Caki2 (cell line): ENCODE measurements at places on chromosomes 7 and 10.

- DNase-seq = no peak
These were observed 157.4 kb upstream of the TCF7L2 start for GRCh38 chr10:112792487-112793201.

DNA sequence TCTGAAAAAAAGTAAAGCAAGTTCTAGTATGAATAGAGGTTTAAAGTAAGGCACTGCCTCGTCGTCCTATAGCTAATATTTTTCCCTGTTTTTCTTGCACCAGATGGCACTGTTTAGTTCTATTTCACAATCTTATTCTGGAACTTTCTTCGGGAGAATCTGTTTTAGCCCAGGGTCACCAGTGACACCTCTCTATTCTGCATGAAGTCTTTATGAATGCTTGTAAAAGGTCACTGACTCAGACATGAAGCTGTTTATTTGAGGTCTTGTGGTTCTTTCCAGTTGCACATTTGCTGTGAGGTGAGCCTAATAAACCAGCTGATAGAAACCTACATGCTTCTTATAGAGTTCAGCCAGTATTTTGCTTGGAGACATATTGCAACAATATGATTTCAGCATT lies 444.3 kb downstream of the AUTS2 start:
- peak; percentile 31 for DNase-seq

GRCh38 chr7:24422441-24423010 lies 138.5 kb downstream of the NPY start:
- DNase-seq = no peak

DNA sequence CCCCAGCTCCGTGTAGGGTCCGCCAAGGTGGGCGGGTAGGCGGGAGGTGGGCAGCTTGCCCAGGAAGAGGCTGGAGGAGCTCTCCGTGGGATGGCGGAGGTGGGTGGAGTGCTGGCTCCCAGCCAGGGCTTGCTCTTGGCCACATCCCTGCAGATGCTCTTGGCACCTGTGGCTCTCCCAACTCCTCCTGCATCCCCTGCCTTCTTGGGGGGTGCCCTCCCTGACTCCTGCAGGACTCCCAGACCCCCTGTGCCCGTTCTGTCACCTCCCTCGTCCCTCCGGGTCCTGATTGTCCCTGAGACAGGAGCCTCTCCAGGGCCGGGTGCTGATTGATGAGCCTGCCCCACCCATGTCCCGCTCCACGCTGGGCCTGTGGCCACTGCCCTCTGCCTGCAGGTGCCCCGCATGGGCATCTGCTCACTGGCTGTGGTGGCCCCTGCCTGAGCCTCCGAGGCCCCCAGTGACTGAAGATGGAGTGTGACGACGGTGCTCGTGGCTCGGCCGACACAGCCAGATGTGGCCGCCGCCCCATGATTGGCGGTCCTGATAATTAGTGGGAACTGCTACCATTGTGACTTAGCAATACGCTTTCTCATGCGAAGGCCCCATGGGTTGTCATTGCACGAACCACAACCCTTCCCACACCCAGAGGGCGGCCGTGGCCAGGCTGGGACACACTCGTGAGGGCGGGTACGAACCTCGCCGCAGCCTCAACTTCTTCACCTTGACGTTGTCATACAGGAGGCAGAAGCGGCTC lies 23.6 kb downstream of the CFAP46 start:
- no peak for DNase-seq

- DNase-seq = no peak
These were observed 73.8 kb downstream of the PON1 start for GRCh38 chr7:95250571-95250970.

DNA sequence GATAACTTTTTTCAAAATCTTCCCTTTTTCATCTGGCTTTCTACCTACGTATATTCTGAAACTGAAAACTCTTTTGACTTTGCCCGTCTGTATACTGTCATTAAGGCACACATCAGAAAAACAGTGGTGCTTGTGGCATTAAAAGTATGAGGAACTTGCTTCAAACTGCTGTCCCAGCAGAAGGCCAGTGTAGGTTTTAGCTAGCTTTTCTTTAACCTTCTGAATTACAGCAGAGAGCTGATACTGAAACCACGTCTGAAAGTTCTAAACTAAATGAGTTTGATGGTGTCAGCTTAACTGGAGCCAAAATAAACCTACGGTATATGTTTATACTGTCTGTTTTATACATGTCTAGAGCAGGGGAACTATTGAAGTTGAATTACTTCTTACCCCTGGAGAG lies 283.4 kb downstream of the TFEC start:
- peak; percentile 11 for DNase-seq

DNA sequence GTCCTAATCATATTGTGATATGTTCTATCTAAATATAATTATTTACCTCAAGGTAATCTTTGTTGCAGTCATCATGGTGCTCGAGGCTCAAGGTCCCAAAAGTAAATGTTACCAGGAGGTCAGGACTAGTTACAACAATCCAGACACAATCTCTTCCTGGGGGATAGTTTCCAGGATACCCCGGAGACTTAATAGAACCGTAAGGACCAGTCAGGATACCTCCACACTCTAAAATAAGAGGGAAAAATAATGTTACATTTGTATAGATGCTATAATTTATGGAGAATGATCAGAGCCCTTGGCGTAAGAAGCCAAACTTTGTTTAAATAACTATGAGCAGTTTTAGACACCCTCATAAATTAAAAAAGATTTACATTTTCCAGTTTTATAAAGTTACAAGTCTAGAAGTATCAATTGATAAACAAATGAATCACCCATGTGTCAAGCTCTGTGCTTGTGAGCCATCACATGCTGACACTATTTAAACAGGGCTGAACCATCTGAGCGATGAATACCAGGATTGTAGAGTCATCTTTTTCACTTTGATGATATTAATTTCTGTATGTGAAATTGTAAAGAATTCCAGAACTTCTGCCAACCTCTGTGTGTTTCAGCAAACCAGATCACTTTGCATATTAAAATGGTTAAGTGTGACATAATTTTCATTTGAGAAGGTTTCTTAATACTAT lies 41.3 kb downstream of the CUBN start:
- DNase-seq = no peak
